ENCODE measurements at places on chromosomes 4 and X.

DNA sequence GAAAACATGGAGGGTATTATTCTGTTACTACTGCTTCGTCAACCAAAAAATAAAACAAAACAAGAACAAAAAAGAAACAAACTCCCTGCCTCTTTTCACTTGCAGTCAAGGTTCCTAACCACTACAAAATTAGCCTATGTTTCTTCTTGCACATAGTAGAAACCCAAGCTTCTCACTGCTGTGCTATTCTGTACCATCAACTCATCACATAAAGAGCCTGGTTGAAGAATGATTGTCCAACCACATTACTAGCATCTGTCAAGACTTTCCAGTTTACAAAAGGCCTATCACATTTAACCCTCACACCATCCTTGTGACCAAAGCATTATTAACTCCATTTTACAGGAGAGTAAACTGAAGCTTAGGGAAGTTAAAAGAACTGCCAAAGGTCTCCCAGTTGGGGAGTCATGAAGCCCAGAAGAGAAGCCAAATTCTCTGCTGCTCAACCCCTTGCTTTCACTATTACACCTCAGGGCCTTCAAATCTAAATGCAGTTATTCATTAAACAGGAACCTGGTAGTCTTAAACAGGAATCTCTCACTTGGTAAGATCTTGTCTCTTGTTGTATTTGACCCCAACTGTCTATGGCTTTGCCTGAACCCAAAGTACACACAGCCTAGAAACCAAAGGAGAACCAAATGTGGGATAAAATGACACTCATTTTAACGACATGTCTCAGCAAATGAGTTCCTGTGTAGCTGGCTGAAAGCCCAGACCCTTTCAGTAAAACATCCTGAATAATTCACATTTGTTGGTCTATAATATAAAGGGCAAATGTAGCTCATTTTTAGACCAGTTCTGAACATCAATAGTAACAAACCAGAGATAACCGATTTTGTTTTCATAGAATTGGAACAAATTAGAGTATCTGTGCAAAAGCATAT lies 8.6 kb downstream of the F9 start:
- ATAC-seq, result no peak

DNA sequence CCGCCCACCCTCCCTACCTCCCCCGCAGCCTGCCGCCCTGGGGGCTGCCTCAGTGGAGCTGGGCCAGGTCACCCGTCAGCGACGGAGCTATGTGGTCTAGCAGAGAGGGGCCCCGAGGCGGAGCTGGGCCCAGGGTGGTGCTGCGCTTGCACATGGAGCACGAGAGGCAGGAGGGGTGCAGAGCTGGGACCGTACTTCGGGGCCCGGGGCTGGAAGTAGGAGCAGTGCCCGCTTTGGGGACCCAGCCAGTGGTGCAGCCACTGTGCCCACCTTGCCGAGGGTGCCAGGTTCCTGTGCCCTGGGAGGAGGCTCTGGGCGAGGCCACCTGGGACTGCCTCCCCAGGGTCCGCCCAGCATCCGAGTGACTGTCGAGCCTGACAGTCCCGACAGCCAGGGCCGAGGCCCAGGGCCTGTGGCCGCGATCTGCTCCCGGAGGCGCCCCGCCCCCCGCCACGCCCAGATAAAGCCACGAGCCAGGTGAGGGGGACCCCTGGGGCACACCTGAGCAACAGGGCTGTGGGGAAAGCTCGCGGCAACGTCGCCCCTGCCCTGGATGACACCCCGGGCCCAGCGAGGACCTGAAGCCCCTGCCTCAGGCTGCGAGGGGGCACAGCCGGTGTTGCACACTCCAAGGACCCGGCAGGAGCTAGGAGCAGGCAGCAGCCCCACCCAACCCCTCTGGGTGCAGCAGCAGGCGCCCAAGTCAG lies 117.5 kb downstream of the DNAAF6 start:
- no peak for ATAC-seq

- no peak for ATAC-seq
Measured at GRCh38 chr4:155735496-155735895, 23.3 kb upstream of the GUCY1B1 start.

DNA sequence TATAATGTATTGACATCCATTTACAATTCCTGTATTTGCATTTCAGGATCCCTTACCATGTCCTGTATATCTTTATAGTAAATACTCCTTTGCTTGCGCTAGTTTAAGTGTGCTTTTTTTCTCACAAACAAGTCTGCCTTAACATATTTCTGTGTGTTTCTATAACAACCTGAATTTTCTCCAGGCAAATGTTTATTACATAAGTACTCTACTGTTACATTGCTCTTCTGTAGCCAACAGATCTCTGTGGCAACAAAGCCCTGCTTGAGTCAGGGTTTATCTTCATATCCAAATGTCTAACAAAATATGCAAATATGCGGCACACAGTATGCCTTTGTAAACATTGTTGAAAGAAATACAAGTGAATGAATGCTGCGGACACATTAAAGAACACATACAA lies 625.5 kb downstream of the TLL1 start:
- ATAC-seq, result no peak

- ATAC-seq, result no peak
Measured at GRCh38 chrX:129717892-129718291, 20.9 kb upstream of the XPNPEP2 start.

DNA sequence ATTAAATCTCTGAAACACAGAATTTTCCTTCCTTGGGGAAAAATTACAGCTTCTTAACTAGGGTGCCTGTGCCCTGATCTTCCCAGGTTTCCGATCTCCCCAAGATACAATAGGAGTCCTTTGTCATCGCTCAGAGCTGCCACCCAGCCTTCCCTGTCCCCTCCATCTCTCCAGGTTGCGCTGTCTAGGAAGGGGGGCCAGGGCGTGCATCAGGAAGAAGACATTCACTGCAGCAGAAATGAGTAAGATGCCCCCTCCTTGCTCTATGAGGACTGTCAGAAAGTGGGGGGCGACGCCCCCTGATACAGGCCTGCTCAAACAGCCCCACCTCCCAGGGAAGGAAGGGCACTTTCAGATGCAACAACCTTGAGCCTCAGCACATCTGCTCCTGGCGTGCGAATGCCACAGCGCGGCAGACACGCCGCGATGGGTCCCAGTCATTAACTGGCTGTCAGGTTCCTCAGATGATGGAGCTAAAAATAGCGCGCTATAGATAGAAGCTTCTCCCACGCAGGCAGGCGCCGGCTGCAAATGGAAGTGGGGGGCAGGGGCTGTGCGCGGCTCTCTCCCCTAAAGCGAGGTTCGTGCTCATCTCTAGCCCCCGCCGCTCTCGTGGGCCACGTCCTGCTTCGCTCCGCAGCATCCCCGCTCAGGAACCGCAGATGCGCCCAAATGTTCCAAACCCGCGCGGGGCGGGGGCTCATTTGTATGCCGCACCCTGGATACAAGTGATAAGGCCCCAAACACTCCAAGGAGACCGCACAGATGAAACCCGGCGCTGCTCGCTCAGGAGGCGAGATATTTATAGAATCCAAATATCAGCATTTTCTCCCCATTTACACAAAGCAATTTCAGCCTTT lies 57.6 kb upstream of the LGI2 start:
- peak; percentile 71 for ATAC-seq

DNA sequence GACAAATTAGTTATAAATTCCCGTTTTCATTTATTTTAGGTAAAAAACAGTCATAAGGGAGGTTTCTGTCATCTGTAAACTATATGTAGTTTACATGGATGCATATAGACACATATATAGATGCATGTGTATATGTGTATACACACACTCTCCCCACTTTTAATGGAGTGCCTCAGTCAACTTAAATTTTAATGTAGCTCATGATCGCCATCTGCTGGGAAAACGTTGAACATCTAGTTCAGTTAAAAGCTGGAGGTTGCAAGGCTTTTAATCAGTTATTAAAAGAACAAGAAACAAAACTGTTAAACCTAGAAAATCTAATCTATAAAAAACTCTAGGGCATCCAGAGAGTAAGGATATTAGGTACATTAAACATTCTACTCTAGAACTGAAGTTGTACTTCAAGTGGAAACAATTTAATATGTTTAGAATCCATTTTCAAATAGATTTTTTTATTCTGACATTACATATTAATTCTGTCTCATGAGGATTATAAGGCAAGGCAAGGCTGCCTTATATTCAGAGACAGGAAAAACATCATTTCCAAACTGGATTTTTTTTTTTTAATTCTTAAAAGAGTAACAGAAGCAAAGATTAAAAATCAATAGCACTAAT lies 122.6 kb downstream of the SHISA3 start:
- ATAC-seq, result no peak

DNA sequence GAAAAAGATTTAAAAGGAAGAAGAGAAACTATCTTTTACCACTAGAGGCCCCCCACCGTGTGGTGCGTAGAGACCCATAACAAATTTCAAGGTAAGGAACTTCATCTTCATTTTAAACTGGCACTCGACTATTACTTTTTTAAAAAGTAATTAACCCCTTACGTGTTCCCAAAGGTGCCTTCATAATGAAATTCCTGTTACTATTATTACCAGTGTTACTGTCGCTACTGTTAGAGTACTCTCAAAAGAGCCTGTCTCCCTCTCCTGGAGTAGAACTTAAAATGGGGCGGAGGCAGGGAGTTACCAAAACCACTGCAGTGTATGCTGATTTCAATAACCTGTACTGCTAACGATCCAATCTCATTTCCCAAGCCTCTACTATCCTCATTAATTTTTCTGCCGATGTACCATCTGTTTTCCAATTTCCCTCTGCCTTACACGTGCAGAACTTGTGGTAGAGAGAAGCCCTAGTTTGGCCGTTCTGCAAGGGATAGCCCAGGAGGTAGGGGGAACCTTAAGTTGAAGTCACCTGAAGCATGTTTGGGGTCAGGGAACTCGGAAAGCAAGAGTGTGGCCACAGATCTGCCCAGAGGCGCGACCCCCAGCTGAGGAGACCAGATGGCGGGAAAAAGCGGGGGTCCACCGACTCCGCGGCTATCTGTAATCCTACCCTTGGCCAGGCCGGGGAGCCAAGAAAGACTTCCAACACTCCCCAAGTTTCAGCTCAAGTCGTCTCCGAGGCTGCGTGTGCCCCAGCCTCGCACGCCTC lies 720 bp upstream of the STK26 start:
- ATAC-seq, result peak; percentile 51

GRCh38 chr4:74152836-74153235 lies 5.1 kb upstream of the MTHFD2L start:
- no peak for ATAC-seq

GRCh38 chr4:41799126-41799525 lies 50.6 kb upstream of the PHOX2B start:
- ATAC-seq, result no peak

DNA sequence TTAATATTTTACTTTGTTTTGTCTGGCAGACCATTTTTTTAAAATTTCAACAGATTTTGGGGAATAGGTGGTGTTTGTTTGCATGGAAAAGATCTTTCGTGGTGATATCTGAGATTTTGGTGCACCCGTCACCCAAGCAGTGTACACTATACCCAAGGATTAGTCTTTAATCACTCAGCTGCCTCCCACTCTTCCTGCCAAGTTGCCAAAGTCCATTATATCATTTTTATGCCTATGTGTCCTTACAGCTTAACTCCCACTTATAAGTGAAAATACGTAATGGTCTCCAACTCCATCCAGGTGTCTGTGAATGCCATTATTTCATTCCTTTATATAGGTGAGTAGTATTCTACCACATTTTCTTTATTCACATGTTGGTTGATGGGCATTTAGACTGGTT lies 281.7 kb upstream of the GK2 start:
- ATAC-seq, result no peak

DNA sequence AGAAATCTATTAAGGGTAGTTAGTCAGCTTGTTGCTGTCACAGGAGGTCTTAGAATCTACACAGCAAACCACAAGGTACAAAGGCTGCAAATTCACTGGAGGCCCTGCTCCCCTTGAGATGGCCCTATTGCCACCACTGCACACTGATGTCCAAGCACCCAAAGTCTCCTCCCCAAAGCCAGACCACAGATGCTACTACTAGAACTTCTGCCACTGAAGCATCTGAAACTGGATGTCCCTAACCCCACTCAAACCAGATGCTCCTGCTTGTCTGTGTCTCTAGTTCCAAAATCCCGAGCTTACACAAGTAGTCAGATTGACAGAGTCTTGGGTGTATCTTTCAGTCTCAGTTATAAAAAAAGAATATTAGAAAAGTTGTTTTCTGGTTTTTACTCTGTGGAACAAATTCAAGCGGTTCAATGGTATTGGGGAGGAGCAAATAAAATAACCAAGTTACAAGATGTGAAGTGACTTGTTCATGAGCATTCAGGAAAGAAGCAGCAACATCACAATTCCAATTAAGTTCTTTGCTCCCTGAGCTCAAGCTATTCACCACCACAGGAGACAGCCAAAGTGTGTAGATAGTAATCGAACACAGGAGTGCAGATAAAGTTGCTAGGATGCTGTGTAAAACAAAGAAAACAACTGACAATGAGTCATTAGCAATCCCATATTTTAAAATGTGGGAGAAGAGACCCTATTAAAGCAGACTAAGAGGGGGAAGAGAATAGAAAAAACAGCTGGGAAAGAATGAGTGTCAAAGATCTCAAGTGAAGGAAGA lies 352.3 kb downstream of the PDGFC start:
- no peak for ATAC-seq

DNA sequence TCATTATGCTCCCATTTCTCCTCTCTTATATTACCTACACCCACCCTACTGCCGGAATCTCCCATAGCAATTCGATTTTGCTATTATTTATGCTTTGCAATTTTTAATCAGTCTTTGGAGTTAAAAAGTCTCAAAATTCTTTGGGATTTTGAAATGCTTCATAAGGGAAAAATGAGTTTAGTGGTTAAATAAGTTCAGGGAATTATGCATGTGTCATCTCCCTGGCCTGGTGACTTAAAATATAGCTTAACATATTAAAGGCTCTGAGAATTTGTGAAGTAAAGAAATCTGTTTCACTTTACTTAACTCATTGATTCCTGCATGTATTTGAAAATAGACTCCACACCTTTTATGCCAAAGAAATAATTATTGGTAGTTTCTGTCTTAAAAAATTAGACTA lies 185.1 kb upstream of the DIPK2B start:
- ATAC-seq, result no peak

DNA sequence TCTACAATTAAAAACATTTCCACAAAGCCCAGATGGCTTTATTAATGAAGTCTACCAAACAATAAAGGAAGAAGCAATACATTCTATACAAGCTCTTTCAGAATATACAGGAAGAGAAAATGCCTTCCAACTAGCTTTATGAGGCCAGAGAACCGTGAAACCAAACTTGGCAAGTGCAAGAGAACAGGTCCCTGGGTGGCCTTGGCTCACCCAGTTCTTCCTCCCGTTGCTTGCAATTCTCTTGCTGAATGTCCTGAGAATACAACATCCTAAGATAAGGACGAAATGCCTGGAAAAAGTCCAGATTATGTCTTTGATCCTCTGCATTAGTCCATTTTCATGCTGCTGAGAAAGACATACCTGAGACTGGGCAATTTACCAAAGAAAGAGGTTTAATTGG lies 204.9 kb downstream of the MAD2L1 start:
- ATAC-seq, result no peak

DNA sequence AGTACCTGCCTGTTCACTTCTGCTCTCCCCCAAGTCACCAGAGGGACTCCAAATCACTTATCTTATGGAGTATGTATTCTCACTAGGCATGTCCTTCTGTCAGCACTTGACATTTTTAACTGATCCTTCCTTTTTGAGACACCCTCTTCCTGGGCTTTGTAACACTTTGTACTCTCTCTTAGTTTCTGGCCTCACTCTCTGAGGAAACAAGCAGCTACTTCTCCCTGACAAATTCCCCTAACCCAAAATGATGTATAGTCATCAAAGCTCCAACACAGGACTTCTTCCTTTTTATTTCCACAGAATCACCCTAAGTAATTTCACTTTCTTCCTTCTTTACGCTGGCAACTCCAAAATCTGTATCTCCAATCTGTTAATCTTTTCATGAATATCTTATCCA lies 101.8 kb downstream of the ARAP2 start:
- ATAC-seq, result no peak
